AG20443 (cell line): ENCODE measurements at places on chromosomes 5 and 9.

GRCh38 chr5:140037012-140037411 is 6.1 kb downstream of the NRG2 start:
- DNase-seq = no peak

DNA sequence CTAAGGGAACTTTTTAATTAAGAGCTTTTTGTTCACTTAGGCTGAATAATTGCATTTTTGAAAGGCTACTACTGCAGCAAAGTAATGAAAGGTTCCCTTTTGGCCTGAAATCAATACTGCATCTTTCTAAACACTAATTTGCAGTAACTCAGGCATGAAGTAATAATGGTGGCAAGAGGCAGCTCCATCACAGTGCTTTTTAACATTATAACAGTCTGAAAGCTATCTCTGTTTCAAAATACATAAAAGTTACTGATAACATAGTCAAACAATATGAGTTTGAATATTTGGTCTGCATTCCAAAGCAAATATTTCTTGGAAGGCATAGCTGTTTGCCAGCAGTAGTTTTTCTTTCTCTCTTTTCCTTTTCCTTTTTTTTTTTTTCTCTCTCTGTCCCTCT is 113.4 kb downstream of the FBN2 start:
- no peak for DNase-seq

GRCh38 chr5:56447232-56447631 is 214.1 kb upstream of the ANKRD55 start:
- no peak for DNase-seq

GRCh38 chr5:20113931-20114330 is 125.9 kb upstream of the CDH18 start:
- DNase-seq = no peak

DNA sequence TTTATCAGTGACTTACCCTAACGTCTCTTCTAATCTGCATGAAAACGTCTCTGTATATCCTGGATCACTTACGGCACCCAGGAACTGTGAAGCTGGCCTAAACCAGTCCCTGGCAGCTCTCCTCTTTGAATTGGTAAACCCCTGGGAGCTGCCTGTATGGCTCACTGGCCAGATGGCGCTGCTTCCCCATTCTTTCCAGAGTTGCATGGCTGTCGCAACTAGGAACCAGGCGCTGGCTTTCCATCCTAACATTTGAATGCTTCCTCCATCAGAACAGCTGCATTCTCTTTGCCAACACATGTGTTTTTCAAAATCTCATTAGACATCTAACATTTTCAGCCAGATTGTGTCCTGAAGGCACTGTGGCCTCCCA is 8.0 kb upstream of the PCA3 start:
- peak; percentile 75 for DNase-seq

GRCh38 chr5:160359242-160359641 is 11.2 kb downstream of the C1QTNF2 start:
- DNase-seq = no peak

DNA sequence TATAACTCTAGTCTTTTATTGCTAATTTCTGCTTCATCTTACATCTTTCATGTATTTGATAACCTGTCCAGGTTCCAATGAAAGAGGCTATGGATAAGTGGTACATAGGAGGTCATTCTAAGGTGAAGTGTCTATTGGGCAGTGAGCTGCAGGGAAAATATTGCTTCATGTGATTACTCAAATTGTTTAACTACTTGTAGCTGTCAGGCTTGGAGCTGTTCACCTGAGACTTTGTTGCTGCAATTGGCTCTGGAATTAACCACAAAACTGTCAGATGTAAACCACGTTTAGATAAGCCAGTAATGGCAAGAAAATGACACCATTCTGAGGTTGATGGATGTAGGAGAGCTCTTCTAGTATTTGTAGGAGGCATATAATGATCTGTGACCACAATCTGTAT is 26.0 kb downstream of the ADAMTSL1 start:
- no peak for DNase-seq

DNA sequence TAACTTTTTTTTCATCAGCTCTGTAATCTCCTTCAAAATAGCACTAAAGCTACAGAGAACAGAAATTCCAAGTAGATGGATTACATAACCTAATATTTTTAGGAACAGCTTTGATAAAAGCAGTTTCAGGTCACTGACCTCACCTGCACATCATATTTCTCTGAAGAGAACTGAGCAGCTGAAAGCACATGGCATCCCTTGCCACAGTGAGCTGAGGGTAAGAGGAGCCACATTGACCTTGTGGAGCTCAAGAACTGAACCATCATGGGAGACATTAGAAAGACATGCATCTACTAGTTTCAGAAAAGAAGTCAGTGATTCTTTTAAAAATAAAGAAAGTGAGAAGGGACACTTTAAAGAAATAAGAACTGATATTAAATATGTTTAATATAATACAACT is 222.7 kb downstream of the CFAP90 start:
- DNase-seq = no peak

DNA sequence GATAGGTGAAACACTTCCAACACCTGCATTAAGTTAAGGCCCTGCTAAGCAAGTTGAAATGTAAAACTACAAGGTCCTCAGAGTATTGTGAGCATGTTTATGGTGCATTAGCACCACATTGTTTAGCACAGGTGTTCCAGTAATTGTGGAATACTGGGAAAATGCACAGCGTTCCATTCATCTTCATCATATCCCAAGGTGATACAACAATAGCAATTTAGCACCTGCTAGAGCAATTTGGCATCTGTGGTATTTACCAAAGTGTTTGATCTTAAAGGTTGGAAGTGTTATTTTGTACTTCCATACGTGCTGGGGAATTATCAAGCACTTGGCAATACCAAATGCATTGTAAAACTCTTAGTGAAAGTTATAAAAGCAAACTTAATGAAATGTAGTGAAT is 266.8 kb downstream of the CYLC2 start:
- no peak for DNase-seq

DNA sequence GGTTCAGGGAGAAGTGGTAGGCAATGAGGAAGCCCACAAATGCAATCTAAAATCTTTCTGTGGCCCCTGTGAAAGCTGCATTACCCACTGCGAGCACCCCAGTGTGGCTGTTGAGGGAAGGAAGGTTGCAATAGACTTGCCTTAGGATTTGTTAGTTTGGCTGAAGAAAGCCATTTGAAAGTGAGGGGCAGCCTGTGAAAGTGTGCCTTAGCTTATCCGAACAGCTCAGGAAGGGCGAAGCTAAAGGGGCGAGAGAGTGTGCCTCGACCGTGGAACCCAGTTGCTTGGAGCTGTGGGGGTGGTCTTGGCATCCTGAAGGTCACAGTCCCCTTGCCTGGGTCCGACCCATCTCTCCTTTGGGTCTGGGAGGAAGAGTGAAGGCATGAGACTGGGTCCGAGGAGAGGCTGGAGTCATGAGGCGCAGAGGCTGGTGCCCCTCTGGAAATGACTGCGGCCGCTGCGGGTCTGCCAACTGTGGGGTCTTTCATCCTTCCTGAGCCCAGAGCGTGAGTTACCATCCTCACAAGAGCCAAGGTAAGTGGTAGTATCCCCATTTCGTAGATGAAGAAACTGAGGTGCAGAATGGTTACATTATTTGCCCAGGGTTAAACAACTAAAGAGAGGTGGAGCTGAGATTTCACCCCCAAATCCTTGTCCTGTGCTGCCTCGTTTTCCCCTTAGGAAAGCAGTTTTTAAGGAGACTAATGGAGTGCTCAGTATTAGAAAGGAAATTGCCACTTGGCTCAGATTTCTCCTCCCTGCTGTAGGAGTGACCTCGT is 24.4 kb downstream of the SLC25A25 start:
- no peak for DNase-seq

DNA sequence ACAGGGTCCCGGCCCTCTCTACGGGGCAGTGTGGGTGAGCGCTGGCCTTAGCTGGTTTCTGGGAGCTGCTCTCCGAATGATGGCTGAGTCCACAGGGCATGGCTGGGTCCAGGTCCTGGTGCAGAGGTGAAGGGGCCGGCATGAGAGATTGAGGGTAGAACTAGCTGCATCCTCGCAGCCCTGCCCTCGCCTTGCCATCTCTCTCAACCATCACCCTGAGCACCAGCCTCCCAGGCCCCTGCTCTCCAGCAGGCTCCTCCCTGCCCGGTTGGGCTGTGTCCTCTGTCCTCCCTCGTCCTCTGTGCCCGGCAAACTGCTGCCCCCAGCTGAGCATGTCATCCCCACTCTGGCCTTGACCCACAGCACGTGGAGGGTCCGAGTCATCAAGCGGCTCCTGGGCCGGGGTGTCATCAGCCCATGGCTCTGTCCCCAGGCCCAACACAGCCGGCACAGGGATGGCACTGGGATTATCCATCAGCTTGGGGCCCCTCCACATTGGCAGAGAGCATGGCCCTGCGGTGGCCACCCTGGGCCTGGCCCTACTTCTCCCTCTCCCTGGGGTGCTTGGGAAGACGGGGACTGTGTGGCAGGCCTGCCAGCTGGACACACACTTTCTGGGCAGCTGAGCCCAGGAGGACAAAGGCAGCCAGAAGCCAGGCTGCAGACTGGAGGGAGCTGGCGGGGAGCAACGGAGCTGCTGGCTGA is 8.4 kb downstream of the FLT4 start:
- no peak for DNase-seq

DNA sequence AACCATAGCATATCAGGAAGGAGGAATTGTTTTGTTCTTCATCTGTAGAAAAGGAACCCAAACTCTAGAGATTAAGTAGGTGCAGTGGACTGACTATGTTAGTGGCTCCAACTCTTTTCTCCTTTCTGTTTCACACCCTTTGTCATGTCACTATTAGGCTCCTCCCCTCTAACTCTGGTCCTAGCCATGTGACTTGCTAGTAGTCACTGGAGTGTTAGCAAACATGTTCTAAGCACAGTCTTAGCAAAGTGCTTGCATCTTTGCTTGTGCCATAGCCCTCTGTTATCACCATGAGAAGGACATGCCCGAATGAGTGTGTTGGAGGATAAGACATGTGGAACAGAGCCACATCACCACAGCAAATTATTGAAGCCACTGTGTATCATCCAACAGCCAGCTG is 55.4 kb upstream of the PPP3R2 start:
- no peak for DNase-seq

GRCh38 chr5:92635001-92635461 is 946.0 kb downstream of the NR2F1-AS1 start:
- no peak for DNase-seq

GRCh38 chr9:133369422-133369821 is 6.4 kb downstream of the SURF4 start:
- DNase-seq = no peak

DNA sequence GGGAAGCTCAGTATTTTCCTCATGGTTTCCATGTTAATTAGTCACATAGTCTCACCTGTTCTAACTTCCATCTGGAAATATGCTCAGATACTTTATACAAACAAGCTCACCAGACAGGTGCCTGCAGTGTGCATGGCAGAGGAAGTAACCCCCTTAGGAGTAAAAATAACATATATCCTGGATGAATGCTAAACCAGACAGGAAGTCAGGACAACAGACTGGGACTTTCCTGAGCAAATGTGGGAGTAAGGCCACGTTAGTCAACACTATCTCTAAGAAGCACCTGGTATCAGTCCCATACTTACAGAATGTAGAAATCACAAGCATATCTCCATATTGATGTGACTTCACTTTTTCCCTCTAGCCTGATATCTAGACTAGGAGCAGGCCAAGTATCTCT is 128.4 kb downstream of the SEC61B start:
- DNase-seq = no peak

- DNase-seq = no peak
Observed at GRCh38 chr9:127960410-127961154, 20.2 kb downstream of the EEIG1 start.
